A673 (cell line): ENCODE measurements at places on chromosomes 11 and 22.

- DNase-seq = no peak
- H3K36me3 ChIP-seq = no peaks in the 10 kb centered on the region
- H3K4me3 ChIP-seq = no peak overlapping the region
- peaks cover 8% of the 10 kb centered on the region for H3K4me1 ChIP-seq
Measured at GRCh38 chr22:20972933-20973577, 6.0 kb downstream of the AIFM3 start.

- H3K27ac ChIP-seq = no peak overlapping the region
- no peaks in the 10 kb centered on the region for H3K27me3 ChIP-seq
- no peak overlapping the region for H3K4me3 ChIP-seq
Measured at GRCh38 chr11:63551091-63551888, 11.9 kb downstream of the PLAAT2 start.

DNA sequence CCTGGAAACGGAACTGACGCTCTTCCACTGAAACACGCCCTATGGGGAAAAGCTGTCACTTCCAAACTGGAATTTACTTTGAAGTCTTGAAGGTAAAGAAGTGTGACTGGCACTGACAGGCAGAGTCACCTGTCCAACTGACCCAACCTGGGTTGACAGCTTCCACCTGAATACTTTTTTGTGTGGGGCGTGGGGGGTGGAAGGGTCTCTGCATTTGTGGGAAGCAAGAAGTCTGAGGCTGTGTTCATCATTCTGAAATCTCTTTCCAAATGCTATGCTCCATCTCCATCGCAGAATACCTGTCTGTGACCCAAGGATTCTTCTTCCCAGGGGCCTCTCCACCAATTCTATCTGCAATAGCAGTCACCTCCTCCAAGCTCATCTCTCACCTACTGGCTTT lies 7.8 kb downstream of the IFT27 start:
- no peak for DNase-seq
- H3K4me3 ChIP-seq = no peak overlapping the region
- H3K27ac ChIP-seq = no peak overlapping the region
- no peaks in the 10 kb centered on the region for H3K4me1 ChIP-seq

DNA sequence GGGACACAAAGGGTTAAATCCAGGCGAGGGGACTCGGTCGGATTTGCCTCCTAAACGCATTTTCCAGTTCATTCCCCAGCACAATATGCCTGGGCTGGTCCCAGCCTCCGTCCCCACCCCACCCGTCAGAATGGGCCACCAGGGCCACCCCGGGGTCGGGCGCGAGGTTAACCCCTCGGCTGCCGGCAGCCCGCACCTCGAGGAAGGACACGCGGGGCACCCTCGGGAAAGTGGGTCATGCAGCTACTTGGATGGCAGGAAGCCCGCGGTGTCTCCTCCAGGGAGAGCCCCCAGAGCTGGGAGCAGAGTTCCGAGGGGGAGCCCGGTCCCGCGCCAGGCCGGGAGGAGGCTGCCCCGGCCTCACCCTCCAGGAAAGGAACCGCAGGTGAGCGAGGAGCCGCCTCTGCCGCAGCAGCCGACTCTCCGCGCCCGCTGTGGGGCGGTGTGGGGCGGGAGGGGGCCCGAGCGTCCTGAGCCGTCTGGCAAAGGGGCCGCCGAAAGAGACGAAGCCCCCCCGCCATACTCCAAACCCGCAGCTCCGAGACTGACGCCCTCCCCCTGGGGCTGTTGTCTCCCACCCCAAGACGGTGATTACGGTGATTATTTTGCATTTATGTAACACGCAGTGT lies 1.4 kb downstream of the NECTIN1 start:
- DNase-seq = peak; percentile 29
- peak overlapping the region; percentile 63 for H3K4me3 ChIP-seq
- peaks cover 26% of the 10 kb centered on the region for H3K4me1 ChIP-seq
- peaks cover 5% of the 10 kb centered on the region for H3K27me3 ChIP-seq
- no peak overlapping the region for H3K27ac ChIP-seq

- H3K27ac ChIP-seq = no peak overlapping the region
- peak; percentile 78 for DNase-seq
- no peaks in the 10 kb centered on the region for H3K27me3 ChIP-seq
- no peaks in the 10 kb centered on the region for H3K4me1 ChIP-seq
Measured at GRCh38 chr11:58788355-58789023, 56.0 kb downstream of the GLYATL2 start.

DNA sequence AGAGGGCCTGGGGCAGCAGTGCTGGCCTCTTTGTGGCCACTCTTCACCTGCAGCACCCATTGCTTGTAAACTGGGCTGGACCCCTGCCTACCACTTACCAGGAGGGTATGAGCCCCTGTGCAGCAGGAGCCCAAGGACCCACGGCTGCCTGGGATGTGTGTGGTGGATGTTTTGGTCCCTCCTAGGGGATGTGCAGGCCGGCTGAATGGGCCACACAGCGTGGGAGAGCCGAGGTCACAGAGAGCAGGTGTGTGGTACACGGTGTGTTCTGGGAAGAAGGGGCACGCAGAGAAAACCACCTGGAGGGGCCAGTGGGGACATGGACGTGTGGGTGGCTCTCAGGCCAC lies 19.3 kb upstream of the GNB1L start:
- H3K4me1 ChIP-seq = peaks cover 9% of the 10 kb centered on the region
- no peak for DNase-seq
- H3K27me3 ChIP-seq = no peaks in the 10 kb centered on the region
- H3K36me3 ChIP-seq = peaks cover 3% of the 10 kb centered on the region
- H3K27ac ChIP-seq = peak overlapping the region; percentile 64

- DNase-seq = no peak
- no peak overlapping the region for H3K4me3 ChIP-seq
- no peaks in the 10 kb centered on the region for H3K27me3 ChIP-seq
- H3K27ac ChIP-seq = no peak overlapping the region
Measured at GRCh38 chr11:35683728-35684339, 21.3 kb downstream of the TRIM44 start.

DNA sequence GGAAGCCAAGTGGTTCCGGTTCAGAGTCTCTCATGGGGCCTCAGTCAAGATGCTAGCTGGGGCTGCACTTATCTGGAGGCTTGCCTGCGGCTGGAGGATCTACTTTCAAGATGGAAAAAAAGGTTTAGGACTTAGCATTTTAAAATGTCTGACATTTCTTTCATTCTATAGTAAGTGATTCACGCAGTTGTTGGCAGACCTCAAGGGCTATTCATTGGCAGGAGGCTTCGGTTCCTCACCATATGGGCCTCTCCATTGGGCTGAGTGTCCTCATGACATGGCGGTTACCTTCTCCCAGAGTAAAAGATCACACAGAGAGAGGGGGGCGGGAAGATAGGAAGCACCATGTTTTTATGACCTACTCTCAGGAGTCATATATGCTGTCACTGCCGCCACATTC lies 298.0 kb upstream of the PLET1 start:
- H3K27ac ChIP-seq = no peak overlapping the region
- DNase-seq = no peak
- peaks cover 22% of the 10 kb centered on the region for H3K4me1 ChIP-seq
- H3K4me3 ChIP-seq = no peak overlapping the region
- H3K27me3 ChIP-seq = no peaks in the 10 kb centered on the region

GRCh38 chr11:62125316-62125715 lies 1.5 kb downstream of the INCENP start:
- H3K4me1 ChIP-seq = peaks cover 10% of the 10 kb centered on the region
- no peaks in the 10 kb centered on the region for H3K27me3 ChIP-seq

DNA sequence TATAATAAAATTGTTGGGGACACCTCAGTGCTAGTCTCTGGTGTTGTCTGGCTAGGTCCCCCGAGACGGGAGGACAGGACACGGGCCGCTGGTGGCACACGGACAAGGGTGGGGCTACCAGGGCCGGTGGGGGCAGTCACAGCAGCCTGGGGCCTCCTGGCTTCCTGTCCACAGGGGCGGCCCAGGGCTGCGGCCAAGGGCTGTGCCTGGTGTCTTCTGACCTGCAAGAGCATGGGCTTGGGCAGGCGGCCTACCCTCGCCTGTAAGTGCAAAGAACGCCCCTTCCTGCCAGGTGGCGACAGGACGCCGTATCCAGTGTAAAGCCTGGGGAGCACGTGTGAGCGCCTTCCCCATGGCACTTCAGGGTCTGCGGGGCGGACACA lies 3.6 kb downstream of the LRFN4 start:
- H3K4me3 ChIP-seq = no peak overlapping the region
- DNase-seq = no peak
- no peaks in the 10 kb centered on the region for H3K27me3 ChIP-seq
- peaks cover 16% of the 10 kb centered on the region for H3K4me1 ChIP-seq

DNA sequence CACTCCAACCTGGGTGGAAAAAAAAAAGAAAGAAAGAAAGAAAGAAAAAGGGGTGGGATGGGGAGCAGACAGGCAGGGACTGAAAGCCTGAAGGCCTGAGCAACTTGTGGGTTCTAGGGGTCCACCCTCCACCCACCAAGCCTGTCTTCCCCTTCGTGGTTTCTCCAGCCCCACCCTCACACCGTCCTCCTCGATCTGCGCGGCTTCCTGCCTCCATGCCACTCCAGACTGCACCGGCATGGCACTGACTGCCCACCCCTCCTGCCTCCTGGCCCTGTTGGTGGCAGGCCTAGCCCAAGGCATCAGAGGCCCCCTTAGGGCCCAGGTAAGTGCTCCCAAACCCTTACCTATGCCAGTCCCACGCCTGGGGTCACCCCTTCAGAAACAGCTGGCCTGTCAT lies at the start of gene CTSW:
TSS of gene CTSW (plus strand) at position 221 of the 400 bp plus-strand sequence. CDS start at position 239, 18 bp downstream.
- DNase-seq = no peak
- no peaks in the 10 kb centered on the region for H3K4me1 ChIP-seq
- H3K27me3 ChIP-seq = no peaks in the 10 kb centered on the region
- no peak within 1 kb of the TSS for H3K4me3 ChIP-seq

GRCh38 chr11:72589802-72590761 lies 84.1 kb downstream of the PDE2A start:
- DNase-seq = peak; percentile 36
- H3K36me3 ChIP-seq = no peaks in the 10 kb centered on the region
- H3K27ac ChIP-seq = no peak overlapping the region
- H3K27me3 ChIP-seq = peaks cover 32% of the 10 kb centered on the region
- peaks cover 10% of the 10 kb centered on the region for H3K4me1 ChIP-seq
- no peak overlapping the region for H3K4me3 ChIP-seq

- H3K27ac ChIP-seq = no peak overlapping the region
- peaks cover 36% of the 10 kb centered on the region for H3K4me1 ChIP-seq
- DNase-seq = no peak
- H3K36me3 ChIP-seq = peaks cover 12% of the 10 kb centered on the region
- no peak overlapping the region for H3K4me3 ChIP-seq
- no peaks in the 10 kb centered on the region for H3K27me3 ChIP-seq
Measured at GRCh38 chr11:3047637-3048036, 9.6 kb downstream of the CARS1 start.

- H3K36me3 ChIP-seq = peaks cover 26% of the 10 kb centered on the region
- H3K27me3 ChIP-seq = no peaks in the 10 kb centered on the region
- no peak for DNase-seq
- no peak overlapping the region for H3K4me3 ChIP-seq
Measured at GRCh38 chr11:103294516-103294915, 185.3 kb downstream of the DYNC2H1 start.

- H3K27ac ChIP-seq = no peak overlapping the region
- H3K4me1 ChIP-seq = no peaks in the 10 kb centered on the region
- no peak overlapping the region for H3K4me3 ChIP-seq
- no peaks in the 10 kb centered on the region for H3K36me3 ChIP-seq
- DNase-seq = no peak
- no peaks in the 10 kb centered on the region for H3K27me3 ChIP-seq
Measured at GRCh38 chr11:77170107-77170506, 42.1 kb downstream of the MYO7A start.

DNA sequence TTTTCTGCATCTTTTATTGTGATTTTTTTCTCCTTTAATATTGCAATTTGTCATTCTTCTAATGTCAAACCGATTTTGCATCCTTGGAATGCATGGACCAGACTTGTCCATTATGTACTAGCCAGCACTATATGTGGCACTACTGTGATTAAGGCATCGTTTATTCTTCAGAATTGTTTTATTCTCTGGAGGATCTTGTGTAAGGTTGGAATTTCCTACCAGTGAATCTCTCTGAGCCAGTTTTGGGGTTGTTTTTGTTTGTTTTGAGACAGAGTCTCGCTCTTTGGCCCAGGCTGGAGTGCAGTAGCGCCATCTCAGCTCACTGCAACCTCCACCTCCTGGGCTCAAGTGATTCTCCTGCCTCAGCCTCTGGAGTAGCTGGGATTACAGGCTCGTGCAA lies 58.5 kb downstream of the IGLL5 start:
- DNase-seq = no peak
- H3K27ac ChIP-seq = no peak overlapping the region
- H3K27me3 ChIP-seq = no peaks in the 10 kb centered on the region
- no peaks in the 10 kb centered on the region for H3K4me1 ChIP-seq
- no peak overlapping the region for H3K4me3 ChIP-seq

GRCh38 chr11:64095273-64095817 lies 59.6 kb downstream of the FLRT1 start:
- H3K27me3 ChIP-seq = no peaks in the 10 kb centered on the region
- DNase-seq = no peak
- H3K4me1 ChIP-seq = peaks cover 53% of the 10 kb centered on the region
- H3K36me3 ChIP-seq = no peaks in the 10 kb centered on the region
- H3K27ac ChIP-seq = peak overlapping the region; percentile 55

GRCh38 chr22:48653306-48653705 lies 1174.4 kb downstream of the BRD1 start:
- no peak overlapping the region for H3K27ac ChIP-seq
- H3K4me1 ChIP-seq = peaks cover 4% of the 10 kb centered on the region
- H3K27me3 ChIP-seq = no peaks in the 10 kb centered on the region
- DNase-seq = no peak
- no peak overlapping the region for H3K4me3 ChIP-seq
- H3K36me3 ChIP-seq = peaks cover 8% of the 10 kb centered on the region

- H3K4me1 ChIP-seq = peaks cover 29% of the 10 kb centered on the region
- no peaks in the 10 kb centered on the region for H3K27me3 ChIP-seq
- no peak overlapping the region for H3K27ac ChIP-seq
- no peak for DNase-seq
Measured at GRCh38 chr11:96114178-96115064, 190.5 kb upstream of the MTMR2 start.

- no peak overlapping the region for H3K27ac ChIP-seq
- no peaks in the 10 kb centered on the region for H3K27me3 ChIP-seq
- H3K4me1 ChIP-seq = no peaks in the 10 kb centered on the region
- no peak for DNase-seq
- H3K36me3 ChIP-seq = no peaks in the 10 kb centered on the region
Measured at GRCh38 chr11:115304774-115305472, 199.3 kb downstream of the CADM1 start.

- H3K27ac ChIP-seq = no peak overlapping the region
- H3K4me3 ChIP-seq = no peak overlapping the region
- H3K36me3 ChIP-seq = no peaks in the 10 kb centered on the region
- H3K4me1 ChIP-seq = no peaks in the 10 kb centered on the region
Measured at GRCh38 chr11:79428406-79428805, 12.4 kb downstream of the TENM4 start.

- H3K4me1 ChIP-seq = no peaks in the 10 kb centered on the region
- no peak overlapping the region for H3K27ac ChIP-seq
- no peaks in the 10 kb centered on the region for H3K27me3 ChIP-seq
Measured at GRCh38 chr11:59182457-59183151, 10.7 kb downstream of the DTX4 start.

- peak; percentile 63 for DNase-seq
- no peak overlapping the region for H3K4me3 ChIP-seq
- peaks cover 5% of the 10 kb centered on the region for H3K36me3 ChIP-seq
- peak overlapping the region; percentile 7 for H3K27ac ChIP-seq
Measured at GRCh38 chr11:12765428-12765827, 91.2 kb downstream of the TEAD1 start.
